ENCODE measurements at places on chromosomes 2 and 18.

DNA sequence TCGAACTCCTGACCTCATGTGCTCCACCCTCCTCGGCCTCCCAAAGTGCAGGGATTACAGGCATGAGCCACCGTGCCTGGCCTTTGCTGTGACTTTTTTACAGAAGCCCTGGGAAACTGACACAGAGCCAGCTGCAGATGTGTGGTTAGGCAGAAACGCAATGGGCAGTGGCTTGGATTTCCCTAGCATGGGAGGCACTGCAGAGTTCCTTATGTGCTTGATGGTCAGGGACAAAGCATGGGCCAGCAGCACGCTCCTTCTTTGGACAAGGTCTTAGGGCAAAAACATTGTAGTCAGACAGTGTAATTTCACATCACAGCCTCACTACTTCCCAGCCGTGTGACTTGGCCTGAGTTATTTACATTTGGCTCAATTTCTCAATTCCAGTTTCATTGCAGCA is 153.9 kb downstream of the RNF144A start:
- no peak for DNase-seq

GRCh38 chr2:217732992-217733391 is 269.8 kb downstream of the TNS1 start:
- no peak for DNase-seq

DNA sequence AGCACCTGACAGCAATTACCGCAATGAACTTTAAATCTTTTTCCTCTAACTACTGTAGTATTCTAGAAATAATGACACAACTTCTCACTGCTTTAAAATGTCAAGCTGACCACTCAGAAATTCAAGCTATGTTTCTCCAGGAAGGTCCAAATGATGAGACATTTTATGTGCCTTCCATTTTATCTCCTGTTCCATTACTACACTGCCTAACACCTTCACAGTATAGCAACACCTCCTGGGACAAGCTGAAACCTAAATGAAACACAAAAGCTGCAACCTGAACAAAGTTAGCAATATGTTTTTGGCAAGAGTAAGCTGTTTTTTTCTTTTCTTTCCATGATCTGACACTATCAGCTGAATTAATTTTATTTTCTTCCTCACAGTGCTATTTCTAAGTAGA is 81.9 kb downstream of the IKZF2 start:
- no peak for DNase-seq

DNA sequence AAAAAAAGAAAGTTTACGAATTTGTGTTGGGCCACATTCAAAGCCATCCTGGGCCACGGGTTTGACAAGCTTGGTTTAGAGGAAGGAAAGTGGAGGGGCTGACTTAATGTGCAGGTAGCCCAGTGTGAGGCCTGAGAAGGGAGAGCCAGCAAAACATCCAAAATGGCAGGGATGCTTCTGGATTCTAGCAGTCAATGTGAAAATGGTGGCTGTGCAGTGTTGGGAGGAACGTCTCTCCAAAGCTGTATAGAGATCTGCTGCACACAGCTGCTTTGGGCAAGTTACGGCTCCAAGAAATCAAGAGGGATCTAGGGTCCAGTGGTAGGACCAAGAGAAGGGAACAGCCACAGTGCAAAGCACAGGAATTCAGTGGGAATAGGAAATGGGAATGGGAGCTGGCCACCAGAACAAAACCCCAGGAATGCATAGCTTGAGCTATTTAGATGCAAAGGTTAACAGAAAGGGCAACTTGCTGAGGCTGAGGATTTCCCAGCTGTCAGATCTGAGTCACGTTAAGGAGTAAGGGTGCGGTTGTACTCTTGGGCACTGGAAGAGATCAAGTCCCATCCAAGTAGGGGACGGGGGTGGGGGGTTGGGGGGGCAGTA is 70.6 kb downstream of the B3GNT2 start:
- no peak for DNase-seq

DNA sequence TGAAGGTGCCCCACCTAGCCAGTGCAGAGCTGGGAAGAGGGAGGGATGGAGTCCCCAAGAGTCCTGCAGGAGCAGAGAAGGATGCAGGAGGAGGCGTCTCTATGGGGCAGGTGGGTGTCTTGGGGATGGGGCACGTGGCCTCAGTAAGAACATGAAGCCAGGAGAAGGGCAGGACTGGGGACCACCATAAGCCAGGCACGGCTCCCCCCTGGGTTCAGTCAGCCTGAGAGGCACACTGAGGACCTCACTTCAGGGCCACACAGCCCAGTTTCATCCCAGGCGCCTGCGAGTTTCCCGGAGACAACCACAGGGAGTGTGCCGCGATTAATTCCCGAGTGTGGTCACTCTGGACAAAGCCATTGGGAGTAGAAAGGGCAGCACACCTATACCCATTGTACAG is 120.3 kb downstream of the GYPC start:
- DNase-seq = no peak

GRCh38 chr2:202976809-202977208 is 37.9 kb upstream of the NBEAL1 start:
- no peak for DNase-seq

DNA sequence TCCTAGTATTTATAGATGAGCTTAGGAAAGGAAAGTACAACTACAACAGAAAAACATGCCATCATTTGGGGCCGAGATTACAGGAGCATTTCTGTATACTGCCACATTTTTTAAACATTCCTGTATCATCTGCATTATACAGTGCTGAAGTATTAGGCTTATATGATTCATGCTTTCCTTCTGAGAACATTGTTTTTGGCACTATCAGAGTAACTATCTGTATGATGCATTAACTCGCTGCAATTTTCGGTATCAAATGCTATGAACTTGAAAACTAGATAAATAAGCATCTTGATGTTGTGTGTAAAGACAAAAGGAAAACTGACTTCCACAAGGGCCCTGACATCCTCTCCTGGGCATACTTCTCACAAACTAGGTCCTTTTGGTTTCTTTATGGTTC is 102.0 kb downstream of the RIT2 start:
- DNase-seq = no peak

DNA sequence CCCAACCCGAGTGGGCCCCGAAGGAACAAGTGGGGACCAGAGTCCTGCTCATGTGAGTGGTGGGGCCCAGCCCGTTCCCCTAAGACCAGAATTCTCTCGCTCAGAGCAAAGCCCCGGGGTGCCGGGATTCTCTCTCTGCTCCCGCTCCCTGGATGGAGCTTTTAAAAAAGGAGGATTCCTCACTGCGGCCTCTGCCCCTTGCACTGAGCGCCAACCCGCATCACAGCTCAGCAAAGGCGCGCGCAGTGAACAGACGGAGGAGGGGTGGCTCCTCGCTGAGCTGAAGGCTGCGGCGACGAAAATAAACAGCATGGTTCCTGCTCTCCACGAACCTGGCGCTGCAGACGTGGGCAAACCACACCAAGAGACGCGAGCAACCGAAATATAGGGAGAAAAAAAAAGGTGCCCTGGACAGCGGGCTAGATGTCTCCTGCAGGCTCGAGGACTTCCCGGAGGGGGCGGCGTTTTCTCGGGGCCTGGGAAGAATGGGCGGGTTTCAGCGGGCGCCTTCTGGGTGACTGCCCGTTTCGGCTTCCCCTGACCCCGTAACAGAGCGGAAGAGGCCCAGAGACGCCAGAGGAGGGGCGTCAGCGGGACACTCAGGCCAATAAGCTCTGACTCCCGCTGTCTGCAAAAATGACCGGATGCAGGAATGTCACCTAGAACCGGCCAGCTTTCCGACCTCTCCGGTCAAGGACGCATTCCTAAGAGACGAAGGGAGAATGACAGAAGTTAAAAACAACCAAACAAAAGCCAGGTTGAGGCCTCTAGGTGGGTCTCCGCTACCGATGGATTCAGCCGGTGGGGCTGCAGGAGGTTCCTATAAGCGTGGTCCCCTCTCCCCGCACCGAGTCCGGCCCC is 819 bp upstream of the KLF11 start:
- no peak for DNase-seq

DNA sequence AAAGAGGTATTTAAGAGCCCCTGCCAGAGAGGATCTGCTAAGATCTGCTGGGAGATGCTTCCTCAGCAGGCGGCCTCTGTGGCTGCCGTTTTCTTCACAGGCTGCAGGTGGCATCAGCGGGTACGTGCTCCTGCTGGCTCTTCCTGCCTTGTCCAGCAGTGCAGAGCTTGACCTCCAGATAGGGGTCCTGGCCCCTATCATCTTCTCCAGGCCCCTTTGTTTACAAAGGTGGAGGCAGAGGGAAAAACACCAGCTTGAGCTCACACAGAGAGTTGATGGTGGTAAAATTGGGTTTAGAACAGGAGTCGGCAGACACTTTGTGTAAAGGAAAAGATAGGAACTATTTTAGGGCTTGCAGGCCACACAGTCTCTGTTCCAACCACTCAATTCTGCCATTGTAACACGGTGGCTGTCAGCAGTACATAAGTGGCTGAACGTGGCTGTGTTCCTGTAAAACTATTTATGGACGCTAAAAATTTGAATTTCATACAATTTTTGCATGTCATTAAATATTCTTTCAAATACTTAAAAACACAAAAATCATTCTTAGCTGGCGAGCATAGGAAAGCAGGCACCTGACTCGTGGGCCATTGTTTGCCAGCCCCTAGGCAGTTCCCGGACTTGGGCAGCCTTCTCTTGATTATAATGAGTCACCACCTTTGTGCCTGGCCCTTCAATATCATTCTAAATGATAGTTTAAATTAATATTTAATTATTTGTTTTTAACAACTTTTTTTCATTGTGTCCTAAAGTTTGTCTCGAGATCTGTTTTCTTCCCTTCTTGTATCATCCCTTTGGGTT is 98.2 kb upstream of the B3GNT7 start:
- DNase-seq = peak; percentile 57

DNA sequence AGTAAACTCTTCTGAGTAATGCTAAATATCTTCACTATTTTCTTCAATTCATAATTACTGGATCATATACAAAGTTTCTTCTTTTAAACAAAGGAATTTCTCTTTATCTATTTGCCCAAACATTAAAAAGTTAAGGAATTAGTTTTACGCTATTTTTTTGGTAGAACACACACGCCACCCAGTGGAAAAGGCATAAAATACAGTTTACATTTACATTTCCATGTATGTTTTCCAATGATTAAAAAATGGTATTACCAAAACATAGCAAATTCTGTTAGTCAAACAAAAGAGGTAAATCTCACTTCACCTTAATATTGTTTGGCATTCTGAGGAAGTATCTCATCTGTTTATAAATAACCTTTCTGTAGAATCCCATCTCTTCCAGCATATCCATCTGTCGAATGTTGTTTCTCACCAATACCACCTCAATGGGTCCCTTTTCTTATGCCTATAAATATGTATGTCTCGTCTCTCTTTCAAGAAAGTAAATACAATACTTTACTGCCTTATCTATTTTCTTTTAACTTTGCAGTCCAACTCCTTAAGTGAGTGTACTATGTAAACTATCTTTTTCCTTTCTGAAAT is 7.2 kb downstream of the BOLL start:
- no peak for DNase-seq

- no peak for DNase-seq
These were observed 1279.4 kb downstream of the LRP1B start for GRCh38 chr2:140851258-140851981.

DNA sequence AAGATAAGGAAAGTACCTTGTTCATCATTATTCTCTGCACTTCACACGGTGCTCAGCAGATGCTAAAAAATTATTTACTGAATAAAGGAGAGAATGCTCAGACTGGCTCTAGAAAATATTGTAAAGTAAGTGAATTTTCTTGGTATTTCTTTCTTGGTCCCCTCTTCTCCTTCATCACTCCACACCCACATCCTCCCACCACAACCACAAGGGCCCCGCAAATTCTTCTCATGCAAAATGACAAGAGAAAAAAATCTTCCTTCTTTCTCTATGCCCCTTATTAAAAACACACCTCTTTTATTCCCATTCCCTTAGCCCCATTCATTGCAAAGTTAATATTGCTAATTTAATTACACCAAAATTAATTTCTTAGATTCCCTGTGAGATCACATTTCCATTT is 74.2 kb upstream of the NEDD4L start:
- DNase-seq = no peak

DNA sequence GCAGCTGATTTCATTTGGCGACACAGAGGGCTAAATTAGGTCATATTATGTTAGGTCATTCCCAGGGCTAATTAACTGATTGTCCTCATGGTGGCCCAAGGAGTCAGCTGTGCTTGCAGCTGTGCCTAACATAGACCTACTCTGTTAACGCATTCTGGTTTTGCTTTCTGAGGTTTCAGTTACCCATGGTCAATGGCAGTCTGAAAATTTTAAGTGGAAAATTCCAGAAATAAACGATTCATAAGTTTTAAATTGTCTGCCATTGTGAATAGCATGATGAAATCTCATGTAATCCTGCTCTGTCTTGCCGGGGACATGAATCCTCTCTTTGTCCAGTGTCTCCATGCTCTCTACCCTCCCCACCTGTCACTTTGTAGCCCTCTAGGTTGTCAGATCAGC is 168.7 kb downstream of the KCNS3 start:
- DNase-seq = no peak

DNA sequence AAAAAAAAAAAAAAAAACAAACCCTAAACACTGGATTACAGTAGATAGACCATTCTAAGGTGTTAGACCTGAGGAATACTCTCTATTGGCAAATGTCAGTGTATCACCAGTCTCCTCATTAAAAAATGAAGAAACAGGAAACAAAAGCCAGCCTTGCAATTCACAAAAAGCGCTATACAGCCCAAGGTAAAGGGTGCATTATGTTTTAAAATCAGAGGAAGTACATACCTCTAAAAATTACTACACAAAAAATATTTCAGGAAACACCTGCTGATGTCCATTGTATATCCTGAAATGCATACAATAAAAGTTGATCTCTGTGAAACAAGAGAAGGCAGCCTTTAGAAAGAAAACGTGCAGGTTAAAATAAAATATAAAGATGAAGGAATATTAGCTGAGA is 54.9 kb upstream of the TSPYL6 start:
- no peak for DNase-seq
